ENCODE measurements at places on chromosomes 12 and 14.

GRCh38 chr12:6570264-6570887 is 2.3 kb upstream of the NOP2 start:
- DNase-seq, result peak; percentile 33

GRCh38 chr12:73656375-73656774 is 881.3 kb upstream of the ATXN7L3B start:
- DNase-seq, result no peak

DNA sequence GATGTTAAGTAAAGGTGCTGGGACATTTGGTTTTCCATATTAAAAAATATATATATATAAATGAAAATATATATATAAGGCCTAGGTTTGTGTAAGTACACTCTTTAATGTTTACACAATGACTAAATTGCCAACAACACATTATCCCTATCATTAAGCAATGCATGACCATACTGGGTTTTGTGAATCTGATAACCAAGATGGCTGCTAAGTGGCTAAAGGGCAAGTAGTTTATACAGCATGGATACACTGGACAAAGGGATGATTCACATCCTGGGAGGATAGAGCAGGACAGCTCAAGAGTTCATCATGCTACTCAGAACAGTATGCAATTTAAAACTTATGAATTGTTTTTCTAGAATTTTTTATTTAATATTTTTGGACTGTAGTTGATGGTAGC is 89.3 kb downstream of the FIGNL2 start:
- no peak for DNase-seq

DNA sequence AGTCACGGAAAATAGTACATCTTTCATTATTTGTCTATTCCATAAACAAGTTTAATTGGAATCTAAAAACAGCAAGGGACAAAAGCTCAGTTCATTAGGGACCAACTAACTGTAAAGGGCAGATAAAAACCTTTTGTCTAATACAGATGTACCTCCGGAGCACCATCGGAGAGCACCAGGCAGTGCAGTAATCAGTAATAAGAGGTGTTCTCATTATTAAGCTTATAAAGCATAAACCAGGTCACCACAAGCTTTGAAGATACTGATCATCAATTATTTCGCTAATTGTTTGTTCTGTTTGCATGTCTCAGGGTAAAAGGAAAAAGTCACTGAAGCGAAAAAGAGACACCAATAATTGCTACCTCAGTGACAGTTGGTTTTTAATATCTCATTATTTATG is 207.3 kb upstream of the PRKD1 start:
- DNase-seq, result no peak

GRCh38 chr14:76083796-76084765 is 67.6 kb upstream of the GPATCH2L start:
- no peak for DNase-seq

- DNase-seq, result no peak
These were observed 993.9 kb downstream of the GALC start for GRCh38 chr14:86999036-86999435.

DNA sequence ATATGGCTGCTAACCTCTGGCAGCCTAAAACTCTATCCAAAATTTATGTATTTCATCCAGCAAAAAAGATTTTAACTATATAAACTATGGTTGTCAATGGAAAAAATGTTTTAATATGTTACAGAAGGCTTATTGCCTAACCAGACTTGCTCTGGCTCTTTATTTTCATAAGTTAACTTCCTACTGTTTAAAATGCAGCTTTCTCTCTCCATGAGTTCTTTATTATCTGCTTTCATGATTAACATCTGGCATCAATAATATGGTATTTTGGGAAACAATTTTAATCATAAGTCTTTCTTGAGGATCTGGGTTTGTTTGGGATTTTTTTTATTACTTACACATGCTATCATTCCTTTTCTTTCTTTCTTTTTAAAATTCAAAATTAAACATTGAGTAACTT is 20.5 kb downstream of the KERA start:
- DNase-seq, result no peak

DNA sequence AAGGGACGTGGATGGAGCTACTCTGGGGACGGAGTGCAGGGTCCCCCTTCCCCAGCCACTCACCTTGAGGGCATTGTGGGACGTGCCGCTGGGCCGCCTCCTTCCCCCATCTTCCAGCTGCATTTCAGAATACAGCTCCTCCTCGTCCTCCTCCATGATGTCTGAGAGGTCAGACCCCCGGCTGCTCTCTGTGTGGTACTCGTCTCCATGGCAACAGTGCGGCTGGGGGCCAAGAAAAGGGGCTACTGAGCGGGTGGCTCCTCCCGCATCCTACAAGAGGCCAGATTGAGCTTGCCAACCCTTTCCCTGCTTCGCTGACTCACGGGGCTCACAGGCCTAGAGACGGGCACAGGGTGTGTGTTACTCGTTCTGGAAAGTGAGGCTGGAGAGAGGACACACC is 90.4 kb downstream of the PIWIL1 start:
- no peak for DNase-seq

DNA sequence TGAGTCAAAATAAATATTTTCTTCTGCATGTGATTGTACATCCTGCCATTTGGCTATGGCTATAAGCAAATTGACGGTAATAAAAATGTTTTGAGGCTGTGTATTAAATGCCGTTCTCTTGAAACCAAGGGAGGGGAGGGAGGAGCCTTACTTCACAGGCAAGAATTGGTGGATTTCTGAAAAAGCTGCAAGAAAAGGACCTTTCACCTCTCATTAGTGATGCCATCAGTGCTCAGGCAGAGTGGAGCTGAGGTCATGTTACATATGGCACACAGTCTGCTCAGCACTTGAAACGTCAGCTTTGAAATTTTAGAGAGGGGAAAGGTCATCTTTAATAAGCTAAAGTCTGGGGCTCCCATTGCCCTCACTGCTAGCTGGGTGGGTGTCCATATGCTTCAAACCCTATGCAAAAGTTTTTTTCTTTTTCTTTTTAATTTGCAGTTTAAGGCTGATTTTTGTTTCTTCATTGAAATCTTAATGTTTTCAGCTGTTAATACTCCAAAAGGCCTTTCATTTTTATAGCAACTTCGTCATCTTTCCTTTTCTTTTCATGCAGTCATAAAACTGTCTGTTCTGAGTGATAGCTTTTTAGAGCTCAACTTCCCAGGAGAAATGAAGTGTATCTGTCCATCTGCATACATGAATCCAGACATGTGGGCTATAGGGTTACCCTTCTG is 9.8 kb upstream of the SIX1 start:
- DNase-seq, result no peak

- no peak for DNase-seq
These were observed 61.7 kb downstream of the EMP1 start for GRCh38 chr12:13258197-13258596.

DNA sequence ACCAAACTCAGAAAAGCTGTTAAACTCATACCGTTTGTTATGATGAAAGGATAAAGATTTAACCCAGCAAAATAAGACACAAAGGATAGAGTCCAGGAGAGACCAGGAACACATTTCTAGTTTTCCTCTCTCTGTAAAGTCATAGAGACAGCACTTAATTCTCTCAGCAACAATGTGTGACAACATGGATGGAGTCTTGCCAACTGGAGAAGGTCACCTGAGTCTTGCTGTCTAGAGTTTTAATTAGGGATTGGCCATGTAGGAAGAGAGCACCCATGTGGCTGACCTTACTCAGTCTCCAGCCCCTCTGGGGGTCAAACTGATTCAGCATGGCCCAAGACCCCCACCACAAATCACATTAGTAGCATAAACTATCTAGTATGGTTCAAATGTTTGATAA is 151.0 kb upstream of the ATF7IP start:
- no peak for DNase-seq

- DNase-seq, result no peak
These were observed 84.0 kb upstream of the PTPRB start for GRCh38 chr12:70721216-70721615.

GRCh38 chr12:92743026-92743425 is 40.2 kb downstream of the PLEKHG7 start:
- DNase-seq, result no peak

- DNase-seq, result no peak
These were observed 40.5 kb upstream of the OXA1L start for GRCh38 chr14:22726012-22726411.

DNA sequence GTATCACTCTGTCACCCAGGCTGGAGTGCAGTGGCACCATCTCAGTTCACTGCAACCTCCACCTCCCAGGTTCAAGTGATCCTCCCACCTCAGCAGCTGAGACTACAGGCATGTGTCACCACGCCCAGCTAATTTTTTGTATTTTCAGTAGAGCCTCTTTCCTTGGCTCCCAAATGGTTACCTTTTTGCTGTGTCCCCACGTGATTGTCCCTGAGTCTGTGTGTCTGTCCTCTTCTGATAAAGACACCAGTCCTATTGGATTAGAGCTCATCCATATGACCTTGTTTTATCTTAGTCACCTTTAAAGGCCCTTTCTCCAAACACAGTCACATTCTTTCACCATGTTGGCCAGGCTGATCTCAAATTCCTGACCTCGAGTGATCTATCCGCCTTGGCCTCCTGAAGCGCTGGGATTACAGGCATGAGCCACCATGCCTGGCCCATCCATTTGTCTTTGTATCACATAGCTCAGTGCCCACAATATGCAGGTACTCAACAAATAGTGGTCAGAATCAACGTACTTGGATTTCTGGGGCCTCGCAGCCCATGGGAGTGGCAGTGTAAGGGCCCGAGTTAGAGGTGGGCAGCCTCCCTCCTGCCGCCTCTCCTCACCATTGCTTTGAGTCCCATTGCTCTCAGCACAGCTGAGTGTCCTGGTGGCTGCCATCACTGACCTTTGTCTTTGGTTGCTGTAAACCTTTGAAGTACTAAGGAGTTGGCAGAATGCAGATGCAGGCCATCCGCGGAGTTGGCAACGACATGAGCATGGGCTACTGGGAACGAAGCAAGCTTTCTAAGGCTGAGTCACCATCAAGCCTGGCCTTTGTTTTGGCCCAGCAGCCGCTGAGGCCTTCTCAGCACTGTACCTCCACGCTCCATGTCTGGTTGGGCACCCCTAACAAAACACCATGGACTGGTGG is 9.3 kb downstream of the TPCN1 start:
- DNase-seq, result no peak

DNA sequence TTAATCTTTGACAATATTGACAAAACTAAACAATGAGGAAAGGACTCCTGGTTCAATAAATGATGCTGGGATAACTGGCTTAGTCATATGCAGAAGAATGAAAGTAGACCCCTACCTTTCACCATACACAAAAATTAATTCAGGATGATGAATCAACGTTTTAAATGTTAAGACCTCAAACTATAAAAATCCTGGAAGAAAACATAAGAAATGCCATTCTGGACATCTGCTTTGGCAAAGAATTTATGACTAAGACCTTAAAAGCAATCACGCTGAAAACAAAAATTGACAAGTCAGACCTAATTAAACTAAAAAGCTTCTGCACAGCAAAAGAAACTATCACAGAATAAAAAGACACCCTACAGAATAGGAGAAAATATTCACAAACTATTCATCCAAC is 97.4 kb downstream of the LMNTD1 start:
- no peak for DNase-seq

DNA sequence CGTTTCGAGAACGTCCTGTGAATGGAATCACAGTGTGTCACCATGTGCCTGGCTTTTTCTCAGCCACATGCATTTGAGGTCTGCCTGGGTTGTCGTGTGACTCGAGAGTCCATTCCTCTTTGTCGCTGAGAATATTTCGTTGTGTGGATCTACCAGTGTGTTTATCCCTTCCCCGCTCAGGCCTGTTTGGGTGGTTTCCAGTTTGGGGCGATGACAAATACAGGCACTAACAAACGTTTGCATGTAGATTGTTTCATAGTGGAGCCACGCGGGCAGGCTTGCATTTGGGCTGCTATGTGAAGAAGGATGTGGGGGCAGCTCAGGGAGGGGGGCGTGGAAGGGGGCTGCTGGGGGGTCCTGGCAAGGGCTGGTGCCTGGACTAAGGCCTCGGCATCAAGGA is 14.1 kb downstream of the RIN3 start:
- DNase-seq, result no peak

DNA sequence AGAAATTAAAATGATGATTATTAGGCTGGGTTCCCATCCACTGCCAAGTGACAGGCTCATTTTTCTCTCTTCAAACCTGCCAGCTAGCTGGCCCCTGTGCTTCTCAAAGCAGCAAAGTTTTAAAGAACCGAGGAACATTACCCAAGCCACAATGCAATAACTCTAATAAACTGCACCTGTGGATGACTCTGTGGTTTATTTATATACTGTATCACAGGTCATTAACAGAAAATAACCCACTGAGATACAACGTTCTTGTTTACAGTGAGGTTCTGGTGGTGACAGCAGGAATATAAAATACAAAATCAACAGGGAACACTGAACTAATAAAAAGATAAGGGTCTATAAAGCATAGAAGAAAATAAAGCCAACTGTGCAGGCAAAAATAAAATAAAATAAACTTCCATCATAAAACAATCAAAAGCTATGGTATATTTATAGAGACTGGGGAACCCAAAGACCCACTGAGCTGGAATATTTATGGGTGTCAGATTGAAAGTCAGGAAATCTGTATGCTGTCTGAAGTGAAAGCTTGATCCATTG is 472.9 kb downstream of the NOVA1 start:
- no peak for DNase-seq

GRCh38 chr12:66852091-66852490 is 173.2 kb upstream of the GRIP1 start:
- no peak for DNase-seq

- DNase-seq, result no peak
These were observed 18.5 kb upstream of the MAP1LC3B2 start for GRCh38 chr12:116540622-116541152.

GRCh38 chr12:51864833-51865670 is 16.5 kb upstream of the FIGNL2 start:
- no peak for DNase-seq

DNA sequence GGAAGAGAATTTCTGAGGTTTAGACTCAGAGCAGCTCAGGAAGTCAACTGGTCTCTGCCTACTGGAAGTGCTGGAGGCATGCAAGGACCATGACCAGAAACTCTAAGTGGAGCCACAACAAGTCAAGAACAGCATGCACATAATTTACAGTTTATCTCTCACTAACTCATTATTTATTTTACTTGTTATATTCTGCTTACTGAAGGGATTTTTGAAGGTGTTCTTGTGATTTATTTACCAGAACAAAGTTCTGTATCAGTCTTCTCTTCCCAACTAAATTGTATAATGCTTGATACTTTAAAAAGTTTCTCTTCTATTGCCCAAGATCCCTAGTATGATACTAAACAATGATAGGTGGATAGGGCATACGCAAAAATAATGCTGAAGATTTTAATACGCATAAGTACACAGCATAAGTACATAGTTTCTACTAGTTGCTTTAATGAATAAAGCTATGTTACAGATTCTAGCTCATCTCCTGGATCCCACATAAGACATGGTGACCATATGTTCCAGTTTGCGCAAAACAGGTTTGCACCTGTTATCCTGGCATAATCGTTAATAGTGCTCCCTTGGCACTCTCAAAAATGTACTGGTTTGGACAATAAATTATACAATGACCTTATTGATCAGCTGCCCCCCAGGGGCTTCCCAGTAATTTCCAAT is 11.6 kb upstream of the SPTB start:
- DNase-seq, result no peak
